LHCN-M2 (cell line): ENCODE measurements at places on chromosomes 1 and 21.
A peak's percentile ranks its signal among the peaks of the same experiment; 100 is the strongest.

GRCh38 chr1:215543191-215543606 is 23.9 kb upstream of the KCTD3 start:
- peak; percentile 57 for DNase-seq

DNA sequence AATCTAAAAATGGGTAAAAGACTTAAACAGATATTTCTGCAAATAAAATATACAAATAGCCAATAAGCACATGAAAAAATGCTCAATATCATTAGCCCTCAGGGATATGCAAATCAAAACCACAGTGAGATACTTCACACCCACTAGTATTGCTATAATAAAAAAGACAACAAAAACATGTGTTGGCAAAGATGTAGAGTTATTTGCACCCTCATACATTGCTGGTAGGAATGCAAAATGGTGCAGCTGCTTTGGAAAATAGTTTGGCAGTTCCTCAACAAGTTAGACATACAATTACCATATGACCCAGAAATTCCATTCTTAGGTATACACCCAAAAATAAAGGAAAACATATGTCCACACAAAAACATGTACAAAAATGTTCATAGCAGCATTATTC is 30.2 kb downstream of the ZZZ3 start:
- peak; percentile 43 for DNase-seq

- DNase-seq, result no peak
Measured at GRCh38 chr1:63294803-63295594, 27.4 kb upstream of the FOXD3 start.

DNA sequence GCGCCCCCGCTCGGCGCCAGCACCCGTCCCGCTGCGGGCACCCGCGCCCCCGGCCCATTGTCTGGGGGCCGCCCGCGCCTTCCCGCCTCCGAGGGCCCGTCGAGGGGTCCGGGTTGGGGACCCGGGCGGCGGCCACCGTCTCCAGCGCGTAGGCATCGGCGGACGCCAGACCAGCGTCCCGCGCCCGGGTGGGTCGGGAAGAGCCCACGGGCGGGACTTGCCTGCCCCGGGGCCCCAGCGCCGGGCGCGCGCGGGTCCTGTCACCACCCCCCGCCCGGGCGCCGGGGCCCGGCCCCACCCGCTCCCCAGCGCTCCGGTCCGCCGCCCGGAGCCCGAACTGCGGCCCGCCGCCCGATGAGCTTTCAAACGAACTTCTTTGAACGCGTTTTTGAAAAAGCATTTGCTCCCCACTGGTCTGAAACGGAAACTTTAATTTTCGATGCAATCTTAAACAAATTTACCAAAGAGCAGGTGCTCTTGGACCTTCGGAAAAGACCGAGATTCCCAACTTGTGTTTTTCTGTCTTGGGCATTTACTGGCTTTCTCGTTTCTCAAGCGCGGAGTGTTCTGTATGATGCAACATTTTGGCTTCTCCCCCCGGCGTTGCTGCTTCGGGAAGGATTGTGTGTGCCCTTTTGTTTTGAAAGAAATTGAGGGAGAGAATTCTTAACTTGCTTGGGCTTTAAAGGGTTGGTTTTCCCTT is 615 bp downstream of the CLIC4 start:
- DNase-seq, result peak; percentile 71

DNA sequence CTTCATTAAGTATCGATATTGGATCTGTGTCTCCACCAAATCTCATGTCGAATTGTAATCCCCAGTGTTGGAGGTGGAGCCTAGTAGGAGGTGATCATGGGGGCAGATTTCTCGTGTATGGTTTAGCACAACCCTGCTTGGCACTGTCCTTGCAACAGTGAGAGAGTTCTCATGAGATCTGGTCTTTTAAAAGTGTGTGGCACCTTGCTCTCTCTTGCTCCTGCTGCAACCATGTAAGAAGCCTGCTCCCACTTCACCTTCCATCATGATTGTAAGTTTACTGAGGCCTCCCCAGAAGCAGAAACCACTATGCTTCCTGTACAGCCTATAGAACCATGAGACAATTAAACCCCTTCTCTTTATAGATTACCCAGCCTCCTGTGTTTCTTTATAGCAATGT is 424.4 kb downstream of the NPHP4 start:
- no peak for DNase-seq

- DNase-seq, result no peak
Measured at GRCh38 chr1:76807543-76808260, 59.6 kb upstream of the ST6GALNAC5 start.

DNA sequence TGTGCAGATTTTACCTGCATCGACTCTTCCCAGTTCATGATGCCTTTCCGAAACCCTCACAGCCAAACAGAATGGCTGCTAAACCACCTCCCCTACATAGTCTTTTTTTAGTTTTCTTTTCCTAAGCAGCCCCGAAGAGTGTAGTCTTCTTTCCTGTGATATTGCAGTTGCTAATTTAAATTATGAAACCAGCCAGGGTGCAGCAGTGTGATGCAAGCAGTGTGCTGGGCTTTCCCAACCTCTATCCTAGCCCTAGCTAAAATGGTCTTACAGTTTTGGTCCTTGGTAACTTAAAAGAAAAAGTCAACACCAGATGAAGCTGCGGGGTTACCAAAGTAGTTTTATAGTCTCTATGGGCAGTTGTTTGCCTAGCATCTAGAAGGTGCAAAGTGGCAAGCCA is 82.0 kb upstream of the GCLM start:
- no peak for DNase-seq

GRCh38 chr1:173852105-173852504 is 15.7 kb downstream of the GAS5 start:
- DNase-seq, result no peak
